Suppressor macrophage treated with lipopolysaccharide for 1 hour (primary cell): ENCODE measurements at places on chromosomes 12 and 14.

GRCh38 chr12:25194214-25194613 lies 746 bp downstream of the DNAI7 start:
- DNase-seq = no peak

DNA sequence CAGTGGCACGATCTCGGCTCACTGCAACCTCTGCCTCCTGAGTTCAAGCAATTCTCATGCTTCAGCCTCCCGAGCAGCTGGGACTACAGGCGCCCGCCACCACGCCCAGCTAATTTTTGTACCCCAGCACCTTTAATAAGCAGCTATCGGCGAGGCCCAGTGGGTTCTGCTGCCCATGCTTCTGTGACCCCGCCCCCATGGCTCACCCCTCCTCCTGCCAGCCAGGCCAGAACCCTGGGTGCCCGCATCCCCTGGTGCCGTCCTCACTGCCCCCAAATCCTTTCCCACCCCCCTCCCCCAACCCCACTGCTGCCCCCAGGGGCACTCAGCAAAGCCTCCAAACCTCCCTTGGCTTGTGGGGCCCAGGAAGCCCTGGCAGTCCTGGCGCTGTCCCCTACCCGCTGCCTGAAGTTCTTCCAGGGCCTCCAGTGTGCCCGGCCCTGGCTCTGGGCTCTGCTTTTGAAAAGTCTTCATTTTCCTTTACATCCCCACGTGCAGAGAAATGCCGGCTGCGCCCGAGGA lies 14.5 kb downstream of the BAG5 start:
- no peak for DNase-seq

DNA sequence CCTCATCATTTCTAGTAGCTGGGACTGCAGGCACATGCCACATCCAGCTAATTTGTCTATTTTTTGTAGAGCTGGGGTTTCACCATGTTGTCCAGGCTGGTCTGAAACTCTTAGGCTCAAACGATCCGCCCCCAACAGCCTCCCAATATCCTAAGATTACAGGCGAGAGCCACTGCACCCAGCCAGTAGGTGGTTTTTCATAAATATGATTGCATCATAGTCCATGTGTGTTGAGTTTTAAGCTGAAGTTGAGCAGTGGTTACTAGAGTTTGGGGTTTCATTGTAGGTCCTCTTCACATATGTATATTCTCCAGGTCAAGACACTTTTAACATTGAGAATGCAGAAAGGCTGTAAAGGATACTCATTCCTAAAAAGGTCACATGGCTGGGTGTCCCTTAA lies 13.1 kb upstream of the TNS2 start:
- no peak for DNase-seq

DNA sequence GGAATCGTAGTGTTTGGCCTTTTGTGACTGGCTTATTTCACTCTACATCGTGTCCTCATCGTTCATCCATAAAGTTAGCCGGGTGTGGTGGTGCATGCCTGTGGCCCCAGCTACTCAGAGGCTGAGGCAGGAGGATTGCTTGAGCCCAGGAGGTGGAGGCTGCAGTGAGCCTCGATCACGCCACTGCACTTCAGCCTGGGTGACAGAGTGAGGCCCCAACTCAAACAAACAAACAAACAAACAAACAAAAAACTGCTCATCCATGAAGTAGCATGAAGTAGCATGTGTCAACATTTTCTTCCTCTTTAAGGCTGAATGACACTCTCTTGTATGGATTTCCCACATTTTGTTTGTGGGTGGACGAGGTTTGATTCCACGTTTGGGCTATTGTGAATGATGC lies 44.0 kb upstream of the MEG3 start:
- DNase-seq = no peak

- no peak for DNase-seq
These were observed 189.9 kb upstream of the CNTN1 start for GRCh38 chr12:40502322-40502721.

- DNase-seq = no peak
These were observed 93.5 kb downstream of the GRIN2B start for GRCh38 chr12:13887779-13888388.

DNA sequence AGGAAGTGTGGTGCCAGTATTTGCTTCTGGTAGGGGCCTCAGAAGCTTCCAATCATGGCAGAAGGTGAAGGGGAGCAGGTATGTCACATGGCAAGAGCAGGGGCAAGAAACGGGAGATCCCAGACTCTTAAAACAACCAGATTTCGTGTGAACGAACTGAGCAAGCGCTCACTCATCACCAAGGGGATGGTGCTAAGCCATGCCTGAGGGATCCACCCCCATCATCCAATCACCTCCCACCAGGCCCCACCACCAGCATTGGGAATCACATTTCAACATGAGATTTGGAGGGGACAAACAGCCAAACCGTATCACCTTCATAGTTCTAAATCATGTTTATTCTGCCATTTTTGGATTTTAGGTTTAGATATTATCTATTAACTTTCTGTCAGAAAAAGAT lies 140.9 kb downstream of the TGFB3 start:
- DNase-seq = no peak

DNA sequence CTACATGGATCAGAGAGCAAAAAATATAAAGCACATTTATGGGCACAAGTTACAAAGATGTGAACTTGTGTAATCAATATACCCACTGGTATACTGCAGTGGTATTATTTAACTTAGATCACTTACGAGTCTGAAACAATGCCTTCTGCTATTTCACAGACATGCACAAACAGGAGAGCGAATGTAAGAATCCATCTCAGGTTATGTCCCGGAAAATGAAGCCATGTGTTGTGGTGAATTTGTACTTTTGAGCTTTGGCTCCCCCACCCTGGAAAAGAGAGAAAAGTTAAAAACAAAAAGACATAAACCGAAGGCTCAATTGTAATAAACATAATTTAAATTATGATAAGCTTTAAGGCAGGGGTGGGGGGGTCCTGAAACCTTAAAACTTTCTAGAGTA lies 7.6 kb downstream of the ABCC9 start:
- DNase-seq = no peak

- DNase-seq = no peak
These were observed 194.7 kb upstream of the FAR2 start for GRCh38 chr12:28954333-28954732.

- DNase-seq = no peak
These were observed 137.3 kb downstream of the SNAPC1 start for GRCh38 chr14:61899497-61899896.

GRCh38 chr12:129483111-129483893 lies 420.5 kb downstream of the TMEM132D start:
- DNase-seq = no peak

DNA sequence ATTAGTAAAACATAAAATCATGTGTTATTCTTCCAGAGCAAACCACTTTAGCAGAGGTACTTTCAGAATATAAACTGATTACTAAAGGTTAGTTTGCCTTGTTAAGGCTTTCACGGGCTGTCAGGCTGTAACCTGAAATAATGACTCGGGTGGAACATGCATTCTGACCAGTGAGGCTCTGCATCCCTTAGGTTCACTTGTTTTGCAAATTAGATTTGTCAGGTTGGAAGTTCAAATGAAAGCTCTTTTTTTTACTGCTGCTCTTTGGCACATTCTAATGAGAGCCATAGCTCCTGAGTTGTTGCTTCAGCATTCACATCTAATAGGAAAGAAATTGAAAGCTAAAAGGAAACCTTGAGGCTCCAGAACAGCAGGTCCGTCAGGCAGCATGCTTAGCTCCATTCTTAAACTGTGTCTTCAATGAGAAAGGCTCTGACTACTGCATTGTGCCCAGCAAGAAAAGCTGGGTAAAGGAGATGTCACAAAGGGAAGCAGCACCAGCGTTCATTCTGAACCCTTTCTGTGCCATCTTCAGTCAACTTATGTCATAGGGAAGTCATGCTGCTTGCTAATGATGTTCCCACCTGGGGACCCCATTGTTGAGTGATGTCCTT lies 445.5 kb upstream of the FBXO33 start:
- no peak for DNase-seq

DNA sequence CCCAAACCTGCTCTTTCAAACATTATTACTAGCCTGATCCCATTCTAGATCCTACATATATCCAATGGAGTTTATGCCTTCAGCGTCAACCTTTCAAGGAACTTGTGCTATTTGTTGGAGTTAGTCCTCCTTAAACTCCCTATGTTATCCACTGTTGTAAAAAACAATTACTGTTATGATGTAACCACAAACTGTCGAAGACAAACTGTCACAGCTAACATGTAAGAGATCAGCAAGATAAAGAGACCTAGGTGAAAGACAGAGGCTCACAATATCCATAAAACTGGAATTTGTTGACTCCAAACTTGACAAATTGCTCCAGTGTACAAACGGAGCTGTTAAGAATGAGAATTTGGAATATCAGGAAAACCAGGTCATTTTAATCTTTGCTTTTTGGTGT lies 70.7 kb downstream of the CDK17 start:
- no peak for DNase-seq

- DNase-seq = peak; percentile 58
These were observed 429.1 kb downstream of the RAD51B start for GRCh38 chr14:68248481-68249255.
